Brain (organoid and tissue), 16 donors: ENCODE measurements at places on chromosomes 16 and 17. TPM values are rescaled to one million over a fixed set of nuclear protein-coding genes. Genes with fewer than 3 reads are reported as not detected.

The TBX21 gene
- not detected for polyA plus RNA-seq

The TBC1D3L gene
- 4.1 TPM for polyA plus RNA-seq

The ZNF174 gene
- polyA plus RNA-seq, result 14.5 TPM

The CDH1 gene
- polyA plus RNA-seq, result 148 TPM

The KRT16 gene
- polyA plus RNA-seq, result not detected

The OMG gene
- 44.9 TPM for polyA plus RNA-seq

The RAB11FIP4 gene
- 49.1 TPM for polyA plus RNA-seq
